ENCODE measurements at places on chromosomes 11 and 22.
A peak's percentile ranks its signal among the peaks of the same experiment; 100 is the strongest.

DNA sequence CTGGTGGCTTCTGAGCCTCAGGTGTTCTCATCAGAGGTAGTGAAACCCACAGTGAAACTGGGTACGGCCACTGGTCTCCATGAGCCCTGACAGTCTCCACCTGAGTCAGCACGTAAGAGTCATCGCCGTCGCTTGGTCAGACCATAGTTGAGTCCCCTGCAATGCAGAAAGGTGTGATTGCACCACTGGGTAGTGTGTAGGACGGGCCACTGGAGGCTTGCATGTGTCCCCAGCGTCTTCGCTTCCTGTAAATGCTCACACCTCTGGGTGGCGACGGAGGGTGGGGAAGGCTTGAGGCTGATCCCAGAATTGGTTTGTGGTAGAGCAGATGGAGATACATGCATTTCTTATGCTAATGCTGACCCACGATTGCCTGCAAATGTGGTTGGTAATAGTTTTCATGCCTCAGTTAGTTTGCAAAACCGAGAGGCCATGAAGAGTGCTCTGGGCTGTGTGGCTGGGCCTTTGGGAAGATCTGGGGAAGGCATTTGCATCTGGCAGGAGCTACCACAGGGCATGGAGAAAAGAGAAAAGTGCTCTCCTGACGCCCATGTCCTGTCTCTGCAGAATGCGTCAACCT is 26.5 kb downstream of the CTTN start:
- no peak for DNase-seq

DNA sequence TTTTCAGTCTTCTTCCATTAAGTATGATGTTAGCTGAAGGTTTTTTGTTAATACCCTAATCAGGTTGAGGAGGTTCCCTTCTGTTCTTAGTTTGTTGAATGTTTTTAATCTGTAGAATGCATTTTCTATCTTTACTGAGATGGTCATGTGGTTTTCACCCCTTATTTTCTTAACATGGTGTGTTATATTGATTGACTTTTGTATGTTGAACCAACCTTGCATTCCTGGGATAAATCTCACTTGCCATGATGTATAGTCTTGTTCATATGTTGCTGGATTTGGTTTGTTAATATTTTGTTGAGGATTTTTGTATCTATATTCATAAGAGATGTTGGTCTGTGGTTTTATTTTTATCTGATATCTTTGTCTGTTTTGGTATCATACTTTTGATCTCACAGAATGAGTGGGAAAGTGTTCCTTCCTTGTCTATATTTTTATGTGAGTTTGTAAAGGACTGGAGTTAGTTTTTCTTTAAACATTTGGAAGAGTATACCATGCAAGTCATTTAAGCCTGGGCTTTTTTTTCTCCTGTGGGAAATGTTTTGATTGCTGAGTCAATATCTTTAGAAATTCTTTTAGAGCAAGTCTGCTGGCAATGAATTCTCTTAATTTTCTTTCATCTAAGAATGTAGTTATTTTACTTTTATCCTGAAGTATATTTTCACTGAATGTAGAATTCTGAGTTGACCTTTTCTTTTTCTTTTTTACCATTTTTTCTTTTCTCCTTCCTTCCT is 5.5 kb upstream of the P4HA3 start:
- DNase-seq, result peak; percentile 76

- DNase-seq, result no peak
These were observed 7.0 kb downstream of the THRSP start for GRCh38 chr11:78070621-78071020.

- DNase-seq, result no peak
These were observed 1.6 kb upstream of the WT1 start for GRCh38 chr11:32436751-32437494.

DNA sequence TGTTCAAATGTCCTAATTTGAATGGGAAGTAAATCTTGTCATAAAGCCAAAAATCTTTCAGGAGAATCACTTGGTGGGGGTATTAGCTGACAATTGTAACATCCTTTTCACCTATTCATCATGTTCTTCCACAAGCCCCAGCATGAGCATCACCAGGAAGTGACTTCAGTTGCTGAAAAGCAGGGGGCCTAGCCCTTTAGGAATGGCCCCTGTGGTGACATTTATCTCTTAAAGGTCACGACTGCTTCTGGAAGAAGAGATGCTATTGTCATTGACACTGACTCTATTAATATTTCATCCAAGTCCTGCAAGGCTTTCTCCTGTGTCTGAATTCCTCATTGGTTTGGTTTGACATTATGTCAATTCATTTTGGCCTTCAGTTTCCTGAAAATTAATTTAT is 92.6 kb downstream of the OR5AK2 start:
- no peak for DNase-seq

- no peak for DNase-seq
These were observed 34.3 kb upstream of the GAL start for GRCh38 chr11:68649851-68650555.

DNA sequence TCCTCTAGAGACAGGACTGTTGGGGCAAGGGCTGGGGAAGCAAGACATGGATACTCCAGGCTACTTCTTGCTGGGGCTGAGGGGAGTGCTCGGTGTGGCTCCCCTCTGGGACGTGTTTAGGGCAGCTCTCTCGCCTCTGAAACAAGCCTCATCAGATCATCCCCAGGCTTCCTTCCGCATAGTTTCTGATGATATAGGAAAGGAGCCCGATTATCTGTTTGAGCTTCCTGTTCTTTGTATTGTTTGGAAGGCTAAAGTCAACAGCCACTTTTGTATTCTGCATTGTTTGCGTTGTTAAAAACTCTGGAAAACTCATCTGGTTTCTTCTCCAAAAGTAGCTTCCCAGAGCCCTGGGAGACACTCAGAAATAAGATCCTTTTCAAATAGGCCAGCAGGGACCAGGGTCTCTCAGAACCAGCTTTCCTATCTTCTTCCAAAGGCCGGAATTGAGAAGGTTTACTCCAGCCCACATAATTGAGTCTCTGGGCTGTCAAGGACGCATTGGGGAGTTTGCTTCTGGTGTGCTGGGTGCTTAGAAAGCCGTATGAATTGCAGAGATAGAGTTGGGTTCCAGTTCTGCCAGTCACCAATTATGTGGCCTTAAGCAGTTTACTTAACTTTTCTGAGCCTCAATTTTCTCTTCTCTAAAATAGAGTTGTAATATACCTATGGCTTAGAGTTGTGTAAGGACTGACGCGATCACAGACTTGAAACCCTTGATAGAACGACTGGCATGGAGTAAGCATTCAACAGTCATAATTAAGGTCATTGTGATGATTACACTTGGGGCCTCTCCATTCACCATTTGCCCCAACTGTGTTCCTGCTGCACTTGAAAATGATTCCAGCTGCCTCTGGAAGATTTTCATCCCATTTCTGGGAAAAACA is 19.1 kb downstream of the CD44 start:
- DNase-seq, result no peak
